ENCODE measurements at places on chromosomes 12 and 14.

GRCh38 chr12:98738539-98738938, 93.4 kb downstream of the APAF1 start:
- DNase-seq: no peak

- no peak for DNase-seq
Measured at GRCh38 chr12:25653487-25654175, 100.5 kb upstream of the LMNTD1 start.

DNA sequence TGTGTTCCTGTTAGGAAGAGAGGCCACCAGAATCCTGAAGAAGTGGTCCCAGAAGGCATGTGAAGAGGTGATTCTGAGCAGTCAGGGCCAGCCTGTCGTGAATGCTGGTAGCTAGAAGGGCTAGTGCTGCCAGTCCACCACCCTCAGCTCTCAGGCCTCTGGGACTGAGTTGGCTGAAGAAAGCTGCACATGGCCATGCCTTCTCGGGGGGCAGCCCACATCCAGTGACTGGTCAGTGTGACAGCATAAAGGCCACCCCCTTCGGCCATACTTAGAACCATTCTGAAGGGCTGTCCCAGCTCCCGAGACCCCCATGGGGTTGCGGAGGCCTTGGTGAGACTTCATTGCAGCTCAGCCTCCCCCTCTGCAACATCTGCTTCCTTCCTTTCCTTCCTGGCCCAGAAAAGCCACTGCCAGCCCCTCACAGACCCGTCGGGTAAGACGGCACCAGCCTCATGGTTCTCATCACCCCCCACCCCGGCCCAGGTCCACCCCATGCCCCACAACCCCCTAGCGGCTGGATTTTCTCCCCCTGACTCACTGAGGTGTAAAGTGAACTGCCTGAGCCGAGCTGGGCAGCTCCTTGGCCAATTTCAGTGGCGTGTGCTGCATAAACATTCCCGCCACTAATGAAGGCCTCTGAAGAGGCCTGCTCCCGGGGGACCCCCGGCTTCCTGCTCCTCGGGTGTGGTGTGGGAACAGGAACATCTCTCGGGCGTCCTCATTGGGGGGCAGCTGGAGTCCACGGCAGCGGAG, 49.5 kb upstream of the DIO3 start:
- DNase-seq: no peak

GRCh38 chr14:75470238-75470797, 42.5 kb downstream of the JDP2 start:
- DNase-seq: no peak

DNA sequence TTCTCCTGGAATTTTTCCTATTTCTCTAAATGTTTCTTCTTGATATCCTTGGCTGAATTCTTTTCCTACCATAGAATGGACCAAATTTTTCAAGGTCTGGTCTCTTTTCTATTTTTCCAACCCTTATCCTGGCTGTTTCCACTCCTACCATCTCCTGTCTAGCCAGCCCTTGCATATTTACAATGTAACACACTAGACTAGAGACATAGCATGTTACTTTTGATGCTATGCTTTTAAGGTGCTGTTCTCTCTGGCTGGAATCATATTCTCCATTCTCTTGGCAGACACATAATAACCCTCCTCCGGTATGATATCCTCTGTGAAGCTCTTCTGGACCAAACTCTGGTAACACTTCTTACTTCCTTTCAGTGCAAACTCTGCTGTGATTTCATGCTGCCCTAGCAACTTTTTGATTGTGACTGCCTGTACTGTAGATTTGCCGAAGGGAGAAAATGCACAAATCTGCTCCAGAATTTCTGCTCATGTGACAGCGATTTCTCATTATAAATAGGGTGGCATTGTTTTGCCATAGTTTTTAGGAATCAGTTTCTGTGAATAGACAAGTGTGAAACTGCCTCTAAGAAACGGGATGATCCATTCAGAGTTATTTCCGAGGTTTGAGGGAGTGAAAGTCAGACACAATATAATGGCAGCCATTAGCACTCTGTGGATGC, 284.4 kb downstream of the MDGA2 start:
- no peak for DNase-seq

GRCh38 chr12:51403681-51404136, 12.5 kb upstream of the GALNT6 start:
- no peak for DNase-seq

DNA sequence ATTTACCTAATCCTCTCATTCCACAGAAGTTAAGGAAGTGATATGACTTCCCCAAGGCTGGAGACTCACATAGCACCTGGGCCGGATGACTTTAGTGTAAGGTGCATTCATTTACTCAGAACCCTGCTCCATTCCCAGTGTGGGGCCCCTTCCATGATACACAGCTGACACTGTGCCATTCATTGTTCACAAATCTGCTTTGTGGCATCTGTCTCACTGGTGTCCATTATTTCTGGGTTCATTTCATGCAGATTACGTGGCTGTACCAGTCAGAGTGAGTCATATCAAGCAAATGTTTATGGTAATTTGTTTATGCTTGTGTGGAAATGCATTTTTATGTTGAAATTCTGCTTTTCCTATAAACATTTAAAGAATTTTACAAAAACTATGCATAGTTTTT, 5.2 kb downstream of the ANO4 start:
- no peak for DNase-seq

GRCh38 chr12:26719852-26720251, 113.1 kb downstream of the ITPR2 start:
- no peak for DNase-seq

GRCh38 chr12:65822732-65823512, 1.4 kb upstream of the HMGA2 start:
- DNase-seq: no peak

- DNase-seq: no peak
Measured at GRCh38 chr12:66629138-66629870, 49.6 kb downstream of the GRIP1 start.

DNA sequence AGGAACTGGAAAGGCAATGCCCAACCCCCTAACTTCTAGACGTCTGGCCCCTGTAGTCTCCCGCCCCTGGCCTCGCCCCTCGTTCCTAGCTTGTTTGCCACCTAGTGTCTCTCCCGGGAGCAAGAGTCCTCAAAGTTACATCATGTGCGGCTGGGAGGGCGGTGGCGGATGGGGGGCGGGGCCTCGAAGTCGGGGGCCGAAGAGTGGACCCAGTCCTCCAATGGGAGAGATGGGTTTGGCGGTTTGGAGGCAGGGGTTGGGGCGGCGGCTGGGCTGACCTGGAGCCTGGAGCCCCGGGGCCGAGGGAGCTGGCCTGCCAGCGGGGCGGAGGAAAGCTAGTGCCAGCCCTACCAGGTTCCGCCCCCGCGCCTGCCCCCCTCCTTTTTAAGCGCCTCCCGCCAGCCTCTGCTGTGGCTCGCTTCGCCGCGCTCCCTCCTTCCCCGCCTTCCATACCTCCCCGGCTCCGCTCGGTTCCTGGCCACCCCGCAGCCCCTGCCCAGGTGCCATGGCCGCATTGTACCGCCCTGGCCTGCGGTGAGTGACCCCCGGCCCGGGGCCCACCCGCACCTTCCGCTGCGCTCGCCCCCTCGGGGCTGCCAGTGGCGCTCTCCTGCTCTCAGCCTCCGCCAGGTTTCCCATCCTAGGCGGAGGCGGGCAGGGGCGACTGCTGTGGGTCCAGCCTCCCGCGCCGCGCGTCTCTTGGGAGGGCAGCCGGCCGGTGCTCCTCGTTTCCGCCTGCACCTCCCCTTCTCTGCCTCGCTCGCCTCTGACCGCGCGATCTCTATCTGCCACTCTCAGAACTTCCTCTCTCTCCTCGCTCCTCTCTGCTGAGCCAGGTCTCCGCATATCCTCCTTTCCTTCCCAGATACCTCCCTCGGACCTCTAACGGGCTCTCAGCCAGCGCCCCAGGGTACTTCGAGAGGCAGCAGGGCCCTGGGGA, at the start of gene PCK2:
PCK2 (plus strand) TSS at position 411 of the 940 bp plus-strand sequence; CDS start at position 506, 95 bp downstream.
- DNase-seq: peak; percentile 56

GRCh38 chr14:52596861-52597260, 44.2 kb downstream of the GPR137C start:
- no peak for DNase-seq

- DNase-seq: no peak
Measured at GRCh38 chr12:52787324-52788191, 8.4 kb downstream of the KRT3 start.

GRCh38 chr12:124847113-124848074, 16.3 kb downstream of the SCARB1 start:
- no peak for DNase-seq

DNA sequence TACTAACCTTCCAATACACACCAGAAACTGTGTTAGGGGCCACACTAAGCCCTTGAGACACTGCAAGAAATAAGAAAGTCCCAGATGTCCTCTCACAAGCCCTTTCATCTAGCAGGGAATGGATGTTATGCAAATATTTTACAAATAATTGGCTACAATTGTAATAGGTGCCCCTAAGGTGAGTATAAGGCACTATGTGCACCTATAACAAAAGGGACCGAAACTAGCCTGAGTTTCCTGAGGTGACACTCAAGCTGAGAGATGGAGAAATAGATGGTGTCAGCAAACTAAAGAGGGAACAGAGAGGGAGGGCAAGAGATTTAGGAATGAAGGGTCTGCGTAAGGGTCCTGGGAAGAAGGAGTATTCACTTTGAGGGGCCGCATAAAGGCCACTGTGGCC, 212.6 kb downstream of the TTC8 start:
- no peak for DNase-seq

- DNase-seq: no peak
Measured at GRCh38 chr12:4041187-4041885, 168.1 kb upstream of the PARP11 start.

DNA sequence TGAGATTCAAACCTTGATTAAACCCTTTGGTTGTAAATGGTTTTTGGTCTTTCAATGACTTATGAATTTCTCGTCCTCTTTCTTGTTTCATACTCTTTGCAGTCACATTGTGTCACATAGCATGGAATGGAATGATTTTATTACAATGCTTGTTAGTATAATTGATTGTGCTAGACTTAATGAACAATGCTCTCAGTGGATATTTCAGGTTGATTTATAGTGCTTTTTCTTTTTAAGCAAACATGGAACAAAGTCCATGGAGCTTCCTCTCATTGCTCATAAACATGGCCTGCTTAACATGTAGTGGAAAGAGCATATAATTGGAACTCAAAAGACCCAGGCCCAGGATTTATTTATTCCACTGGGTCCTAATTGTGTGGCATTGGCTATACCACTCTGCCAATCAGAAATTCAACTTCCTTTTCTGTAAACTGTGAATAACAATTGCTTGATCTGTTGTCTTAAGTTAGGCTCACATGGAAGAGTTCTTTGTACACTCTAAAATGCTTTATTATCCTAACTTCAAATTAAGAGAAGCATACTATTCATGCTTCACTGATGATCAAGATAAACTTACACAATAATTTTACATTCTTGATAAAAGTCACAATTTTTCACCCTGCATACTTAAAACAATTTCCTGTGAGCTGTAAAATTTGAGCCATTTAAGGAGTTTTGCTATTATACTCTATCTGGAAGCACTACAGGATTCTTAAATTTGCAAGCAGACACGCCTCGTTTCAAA, 370.5 kb upstream of the PDE3A start:
- DNase-seq: no peak

DNA sequence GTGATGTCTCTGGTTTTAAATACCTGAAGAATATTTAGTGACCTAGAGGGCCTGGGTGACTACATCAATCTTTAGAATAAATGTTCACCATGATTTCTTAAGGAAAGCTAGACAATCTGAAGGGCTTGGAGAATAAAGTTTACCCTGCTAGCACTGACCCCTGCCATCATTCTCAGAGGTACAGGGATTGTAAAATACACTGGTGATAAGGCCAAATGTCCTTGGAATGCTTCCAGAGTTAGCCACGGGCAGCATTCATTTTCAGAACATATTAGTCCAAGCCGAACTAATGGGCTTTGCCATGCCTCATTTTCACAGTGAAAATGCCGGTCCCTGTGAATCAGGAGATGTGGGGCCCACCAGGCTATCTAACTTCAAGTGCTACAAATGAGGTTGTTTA, 1381.7 kb upstream of the SEL1L start:
- DNase-seq: no peak

DNA sequence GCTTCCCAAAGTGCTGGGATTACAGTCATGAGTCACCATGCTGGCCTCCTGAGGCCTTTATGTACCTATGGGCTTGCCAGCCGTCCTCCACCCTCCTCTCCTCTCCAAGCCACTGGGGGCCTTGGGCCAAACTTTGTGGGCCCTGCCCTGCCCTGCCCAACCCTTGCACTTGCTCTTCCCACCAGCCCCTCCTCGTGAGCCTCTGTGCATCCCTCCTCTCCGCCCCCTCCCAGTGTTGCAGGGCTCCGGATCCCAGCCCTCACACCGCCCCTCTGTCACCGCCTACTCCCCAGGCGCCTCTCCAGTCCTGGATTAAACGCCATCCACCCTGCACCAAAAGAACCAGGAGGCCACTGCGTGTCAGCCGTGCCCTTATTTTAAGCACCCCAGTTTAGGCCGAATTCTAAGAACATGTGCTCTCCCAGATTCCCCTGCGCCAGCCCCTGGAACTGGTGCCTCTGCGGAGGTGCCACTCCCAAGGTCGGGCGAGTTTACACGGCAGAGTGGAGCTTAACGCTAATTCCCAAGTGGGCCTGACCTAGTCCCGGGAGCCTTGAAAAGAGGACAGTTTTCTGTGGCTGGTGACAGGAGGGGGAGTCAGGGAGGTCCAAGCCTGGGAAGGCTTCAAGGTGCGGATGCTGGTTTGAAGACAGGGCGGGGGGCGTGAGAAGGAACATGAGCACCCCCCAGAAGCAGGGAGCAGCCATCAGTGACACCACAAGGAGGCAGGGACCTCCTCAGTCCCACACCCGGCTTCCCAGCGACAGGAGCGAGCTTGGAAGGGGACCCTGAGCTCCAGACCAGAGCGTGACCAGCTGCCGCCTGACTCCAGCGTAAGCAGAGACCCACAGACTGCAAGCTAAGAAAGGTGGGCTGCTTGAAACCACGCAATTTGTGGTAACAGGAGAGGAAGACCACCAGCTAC, 21.2 kb upstream of the CDCA4 start:
- DNase-seq: no peak

DNA sequence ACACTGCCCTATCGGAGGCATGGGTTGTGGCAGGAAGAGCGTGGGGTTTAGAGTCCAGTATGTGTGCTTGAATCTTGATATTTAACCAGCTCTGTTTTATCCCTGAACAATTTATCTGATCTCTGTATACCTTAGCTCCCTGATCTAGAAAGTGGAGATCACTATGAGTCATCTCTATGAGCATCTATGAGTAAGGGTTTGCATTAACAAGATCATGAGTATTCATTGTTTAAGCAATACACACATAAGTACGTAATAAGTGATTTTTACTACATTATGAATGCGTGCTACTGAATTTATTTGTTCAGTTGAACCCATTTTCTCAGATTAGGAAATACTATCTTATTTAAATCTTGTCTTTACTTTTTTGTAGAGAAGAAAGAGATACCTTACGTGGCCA, 49.4 kb downstream of the GPATCH2L start:
- DNase-seq: no peak

All from stimulated activated CD4-positive, alpha-beta T cell treated with anti-CD3 and anti-CD28 coated beads, TNF-alpha, amount 100 ng/mL, for 1 hour (primary cell).